ENCODE measurements at places on chromosomes 7 and 10. TPM values are rescaled to one million over a fixed set of nuclear protein-coding genes. Genes with fewer than 3 reads are reported as not detected.

Gene PPP1R17
- under 0.01 TPM for total RNA-seq

Gene OR2AE1
- 0.16 TPM for total RNA-seq

Gene GRB10
- 19.5 TPM for total RNA-seq

Gene CALML3
- not detected for total RNA-seq

Gene LIPM
- total RNA-seq, result not detected

Gene AOAH
- total RNA-seq, result not detected

Gene COL1A2
- 4,873 TPM for total RNA-seq

Gene DPP6
- total RNA-seq, result not detected

Gene CD36
- total RNA-seq, result 1.0 TPM

Gene RBM20
- total RNA-seq, result under 0.01 TPM

Gene GCK
- total RNA-seq, result 3.2 TPM

Gene SPACDR
- 0.17 TPM for total RNA-seq

Gene MLXIPL
- total RNA-seq, result 0.16 TPM

Gene CTAGE8
- 0.60 TPM for total RNA-seq
